ENCODE measurements at places on chromosomes 2 and 18.

GRCh38 chr2:172179045-172179701 is 76.5 kb upstream of the DLX2 start:
- no peak for DNase-seq

GRCh38 chr18:49030138-49030537 is 79.4 kb upstream of the SMAD7 start:
- DNase-seq: no peak

- no peak for DNase-seq
Observed at GRCh38 chr2:53964987-53965687, 5.7 kb downstream of the PSME4 start.

GRCh38 chr18:79208906-79209305 is 139.7 kb downstream of the ATP9B start:
- no peak for DNase-seq

DNA sequence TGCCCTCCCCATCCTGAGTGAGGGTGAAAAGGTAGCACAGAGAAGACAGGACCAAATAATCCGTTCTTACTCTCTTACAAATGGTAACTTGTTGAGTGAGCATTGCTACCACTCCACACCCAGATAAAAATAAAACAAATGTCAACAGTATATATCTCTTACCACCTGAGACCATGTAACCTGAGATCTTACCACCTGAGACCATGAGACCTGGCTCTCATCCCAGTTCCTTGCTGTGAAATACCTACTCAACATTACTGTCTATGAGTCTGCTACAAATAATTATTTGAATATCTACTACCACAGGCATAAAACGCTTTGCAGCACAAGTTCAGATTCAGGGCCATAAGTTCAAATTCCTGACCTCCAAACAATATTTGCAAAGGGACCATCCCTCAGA is 234.7 kb downstream of the C1D start:
- DNase-seq: no peak

- DNase-seq: no peak
Observed at GRCh38 chr2:1856922-1857321, 112.6 kb upstream of the PXDN start.

GRCh38 chr18:48165111-48165866 is 234.8 kb upstream of the SMAD2 start:
- no peak for DNase-seq

GRCh38 chr2:45138904-45139303 is 129.7 kb upstream of the SIX2 start:
- no peak for DNase-seq

GRCh38 chr18:43620936-43621335 is 343.6 kb upstream of the SYT4 start:
- no peak for DNase-seq

GRCh38 chr18:65322895-65323294 is 427.9 kb upstream of the CDH7 start:
- DNase-seq: no peak

GRCh38 chr2:162177301-162177700 is 25.3 kb upstream of the GCG start:
- no peak for DNase-seq

GRCh38 chr18:13218368-13218991 is at the start of gene LDLRAD4:
LDLRAD4 (plus strand) TSS chr18:13218760.
- peak; percentile 50 for DNase-seq

DNA sequence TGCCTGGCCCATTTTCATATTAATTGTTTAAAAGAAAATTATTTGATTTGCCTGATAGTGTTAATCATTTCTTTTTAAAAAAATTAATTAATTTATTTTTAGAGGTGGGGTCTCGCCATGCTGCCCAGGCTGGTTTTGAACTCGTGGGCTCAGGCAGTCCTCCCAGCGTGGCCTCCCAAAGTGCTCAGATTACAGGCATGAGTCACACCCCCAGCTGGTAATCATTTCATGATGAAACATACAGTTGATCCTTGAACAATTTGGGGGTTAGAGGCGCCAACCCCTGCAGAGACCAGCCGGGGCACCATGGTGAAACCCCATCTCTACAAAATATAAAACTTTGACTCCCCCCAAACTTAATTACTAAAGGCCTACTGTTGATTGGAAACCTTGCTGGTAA is 7.9 kb downstream of the GPN1 start:
- no peak for DNase-seq

GRCh38 chr2:43327119-43327518 is 100.7 kb upstream of the ZFP36L2 start:
- DNase-seq: no peak

DNA sequence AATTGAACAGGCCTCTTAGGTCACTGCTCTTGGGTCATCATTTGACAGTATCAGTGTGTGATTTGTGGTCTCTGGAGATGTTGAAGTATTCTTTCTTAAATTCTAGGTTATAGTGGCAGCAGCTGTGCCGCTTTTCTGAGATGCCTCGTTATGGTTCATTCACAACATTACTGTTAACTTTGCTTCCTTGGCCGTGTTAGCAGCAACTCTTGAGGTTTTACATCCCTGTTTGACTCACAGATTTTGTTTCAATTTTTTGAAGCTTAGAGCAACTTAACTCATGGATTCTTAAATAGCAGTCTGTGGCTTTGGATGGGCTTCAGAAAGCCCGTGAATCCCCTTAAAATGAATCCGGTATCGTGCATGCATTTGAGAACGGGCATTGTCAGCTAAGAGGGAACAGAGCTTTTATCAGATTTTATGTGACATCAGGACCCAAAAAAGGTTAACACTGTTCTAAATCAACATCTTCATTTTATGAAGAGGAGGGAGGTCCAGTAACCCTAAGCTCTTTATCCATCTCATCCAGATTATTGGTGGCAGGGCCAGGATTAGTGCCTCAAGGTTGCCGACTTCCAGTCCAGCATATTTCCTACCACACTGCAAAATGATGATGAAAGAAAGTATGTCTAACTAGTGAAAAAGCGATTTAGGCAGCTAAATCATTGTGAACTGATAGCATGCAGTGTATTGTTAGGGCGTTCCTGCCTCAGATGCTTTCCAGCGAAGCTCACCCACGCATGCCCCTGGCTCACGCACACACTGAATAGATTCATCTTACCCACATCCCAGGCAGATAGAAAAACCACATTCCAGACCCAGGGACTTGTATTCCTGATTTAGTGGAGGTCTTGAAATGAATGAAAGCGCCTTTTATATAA is 5.1 kb downstream of the TRIB2 start:
- DNase-seq: no peak

- no peak for DNase-seq
Observed at GRCh38 chr2:50922506-50922905, 109.4 kb downstream of the NRXN1 start.

- DNase-seq: no peak
Observed at GRCh38 chr2:175879679-175880078, 122.4 kb downstream of the LNPK start.

GRCh38 chr18:71899707-71900472 is 644.3 kb downstream of the CBLN2 start:
- DNase-seq: no peak

- no peak for DNase-seq
Observed at GRCh38 chr2:229901819-229902218, 20.0 kb downstream of the TRIP12 start.

DNA sequence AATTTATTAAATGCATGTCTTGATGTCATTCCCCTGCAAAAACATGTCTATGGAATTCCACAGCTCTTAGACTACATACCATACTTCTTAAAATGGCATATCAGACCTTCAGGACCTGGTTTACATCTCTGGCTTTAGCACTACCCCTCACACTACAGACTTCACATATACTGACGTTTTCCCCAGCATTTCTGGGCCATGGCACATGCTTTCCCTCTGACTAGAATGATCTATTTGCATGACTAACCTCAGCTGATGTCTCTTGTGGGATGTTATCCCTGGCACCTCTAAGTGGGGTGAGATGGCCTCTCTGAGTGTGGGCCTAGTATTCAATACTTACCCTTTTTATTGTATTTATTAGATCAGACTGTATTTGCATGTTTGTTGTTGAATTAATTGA is 381.6 kb downstream of the ERBB4 start:
- no peak for DNase-seq

DNA sequence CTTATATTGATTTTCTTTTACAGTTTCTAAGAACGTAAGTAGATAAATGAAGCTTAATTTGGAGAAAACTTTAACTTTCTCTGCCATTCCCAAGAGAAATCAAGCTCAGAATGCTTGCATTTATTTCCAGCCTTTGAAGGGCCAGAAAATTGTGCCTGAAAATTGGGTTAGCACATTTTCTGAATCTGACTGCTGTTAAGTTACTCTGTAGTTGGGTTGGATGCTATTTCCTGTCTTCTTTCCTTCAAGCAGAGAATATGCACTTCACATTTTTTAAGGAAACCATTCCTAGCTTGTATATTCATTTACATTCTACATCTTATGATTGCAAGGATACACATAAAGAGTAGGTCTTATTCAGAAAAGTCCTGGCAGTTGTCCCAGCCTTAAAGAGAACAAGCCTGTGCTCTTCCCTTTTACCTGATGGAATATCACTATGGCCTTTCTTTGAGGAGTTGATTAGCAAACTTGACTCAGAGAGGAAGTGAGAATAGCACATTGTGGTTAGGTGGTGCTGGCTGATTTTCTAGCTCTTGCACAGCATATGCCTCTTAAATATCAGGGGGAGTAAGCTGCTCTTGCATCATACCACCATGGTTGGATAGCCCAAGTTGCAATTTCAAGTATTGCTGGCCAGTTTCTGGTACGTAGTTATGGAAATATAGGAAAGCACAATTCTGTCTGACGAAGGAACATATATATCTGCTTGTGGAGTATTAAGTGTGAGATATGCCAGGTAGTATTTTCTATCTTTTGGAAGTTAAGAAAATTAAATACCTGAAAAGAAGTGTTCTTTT is 133.7 kb downstream of the COMMD1 start:
- no peak for DNase-seq

DNA sequence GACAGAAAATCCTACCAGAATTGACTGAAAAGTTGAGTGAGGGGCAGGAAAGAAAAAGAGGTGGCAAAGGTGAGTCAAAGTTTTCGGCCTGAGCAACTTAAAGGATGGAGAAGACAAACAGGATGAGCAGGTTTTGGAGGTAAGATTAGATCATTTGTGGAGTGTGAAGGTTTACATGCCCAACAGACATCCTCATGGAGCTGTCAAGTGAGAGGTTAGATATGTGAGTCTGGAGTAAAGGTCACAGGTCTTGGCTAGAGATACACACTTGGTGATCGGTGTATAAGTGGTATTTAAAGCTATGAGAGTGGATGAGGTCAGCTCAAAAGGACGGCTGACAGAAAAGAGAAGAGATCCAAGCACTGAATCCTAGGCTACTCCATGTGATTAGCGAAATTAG is 11.1 kb upstream of the MYL12A start:
- no peak for DNase-seq

GRCh38 chr2:156907806-156908205 is 349.7 kb upstream of the GALNT5 start:
- DNase-seq: no peak

DNA sequence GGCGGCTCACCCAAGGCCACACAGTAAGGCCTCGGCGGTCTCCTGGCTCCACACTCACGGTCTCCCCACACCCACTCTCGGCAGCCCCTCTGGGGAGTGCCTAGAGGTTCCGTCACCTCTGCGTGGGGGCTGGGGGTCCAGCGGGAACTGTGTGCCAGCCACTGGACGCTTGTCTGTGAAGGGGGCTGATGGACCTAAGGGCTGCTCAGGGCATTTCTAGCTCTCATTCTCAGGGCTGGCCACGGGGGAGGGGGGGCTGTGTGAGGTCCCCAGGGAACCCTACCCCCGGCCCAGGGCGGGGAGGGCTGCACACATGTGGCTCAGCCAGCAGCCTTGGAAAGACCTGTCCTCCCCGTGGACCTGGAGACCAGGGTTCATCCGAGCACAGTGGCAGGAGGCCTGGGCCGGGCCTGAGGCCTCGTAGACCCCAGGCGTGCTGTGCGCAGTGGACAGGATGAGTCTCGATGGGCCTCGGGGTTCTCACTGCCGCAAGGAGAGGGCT is 27.1 kb upstream of the ODC1 start:
- DNase-seq: no peak

DNA sequence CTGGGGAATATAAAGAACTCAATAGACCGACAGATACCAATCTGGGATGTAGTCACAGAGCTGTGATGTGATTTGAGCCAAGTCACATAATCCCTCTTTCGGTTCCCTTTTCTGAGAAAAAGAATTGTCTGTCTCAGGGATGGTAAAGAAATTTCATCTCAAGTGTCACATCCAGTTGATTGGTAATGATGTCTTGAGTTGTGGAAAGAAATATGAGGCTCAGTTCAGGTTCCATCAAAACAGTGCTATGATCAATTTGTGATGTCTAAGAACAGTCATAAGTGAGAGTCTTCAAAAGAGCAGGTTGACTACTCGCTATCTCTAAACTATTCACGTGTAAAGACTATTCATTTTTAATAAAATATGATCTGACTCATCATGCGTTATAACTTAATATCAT is 223.3 kb downstream of the METTL4 start:
- no peak for DNase-seq

GRCh38 chr2:95306336-95306895 is 9.3 kb downstream of the KCNIP3 start:
- no peak for DNase-seq

DNA sequence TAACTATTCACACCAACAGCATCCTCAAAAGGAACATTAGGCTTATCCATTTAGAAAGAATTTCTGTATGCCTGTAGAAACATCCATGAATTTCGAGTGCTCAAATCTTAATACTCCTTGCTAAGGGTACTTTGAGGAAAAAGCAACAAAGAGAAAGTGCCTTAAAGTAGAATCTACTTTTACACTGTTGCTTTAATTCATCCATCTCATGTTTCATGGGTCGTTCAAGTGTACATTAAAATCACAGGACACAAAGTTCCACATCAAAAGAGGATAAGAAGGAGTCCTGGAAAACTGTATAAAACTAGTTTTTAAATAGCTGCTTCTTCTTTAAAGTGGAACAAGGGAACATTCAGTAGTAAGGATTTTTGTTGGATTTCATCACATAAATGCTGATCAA is 54.5 kb downstream of the LRP1B start:
- no peak for DNase-seq

GRCh38 chr2:197477797-197478196 is 21.8 kb downstream of the HSPD1 start:
- DNase-seq: no peak

Data from dorsolateral prefrontal cortex (tissue), 122 donors.